HS-5 (cell line): ENCODE measurements at places on chromosomes 1 and 21.

DNA sequence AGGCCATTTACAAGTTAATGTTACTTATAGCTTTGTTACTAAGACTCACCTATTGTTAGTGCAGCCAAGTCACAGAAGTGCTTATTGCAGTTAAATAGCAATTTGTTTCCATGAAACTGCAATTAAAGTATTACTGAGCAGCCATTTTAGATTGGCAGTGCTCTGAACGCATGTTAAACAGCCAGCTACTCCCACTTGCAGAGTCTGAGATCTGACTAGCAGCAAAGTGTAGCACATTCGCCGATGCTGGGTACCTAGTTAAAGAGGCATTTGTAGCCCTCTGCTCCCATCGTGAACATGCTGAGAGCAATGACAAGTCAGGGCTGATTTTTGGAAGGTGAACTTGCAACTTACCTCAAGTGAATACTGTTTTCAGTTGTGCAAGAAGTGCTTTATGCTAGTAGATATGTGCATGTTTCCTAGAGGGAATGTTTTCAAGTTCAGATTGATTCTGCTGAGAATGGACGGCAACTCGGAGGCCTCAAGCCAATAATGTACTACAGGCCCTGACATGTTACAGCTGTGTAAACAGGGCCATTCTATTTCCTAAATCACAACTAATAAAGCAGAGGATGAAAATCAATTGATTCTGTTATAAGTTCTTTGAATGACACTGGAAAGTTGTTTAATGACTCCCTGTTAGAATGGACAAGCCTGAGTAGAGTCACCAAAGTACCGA lies 19.8 kb downstream of the LMO4 start:
- no peak for DNase-seq

DNA sequence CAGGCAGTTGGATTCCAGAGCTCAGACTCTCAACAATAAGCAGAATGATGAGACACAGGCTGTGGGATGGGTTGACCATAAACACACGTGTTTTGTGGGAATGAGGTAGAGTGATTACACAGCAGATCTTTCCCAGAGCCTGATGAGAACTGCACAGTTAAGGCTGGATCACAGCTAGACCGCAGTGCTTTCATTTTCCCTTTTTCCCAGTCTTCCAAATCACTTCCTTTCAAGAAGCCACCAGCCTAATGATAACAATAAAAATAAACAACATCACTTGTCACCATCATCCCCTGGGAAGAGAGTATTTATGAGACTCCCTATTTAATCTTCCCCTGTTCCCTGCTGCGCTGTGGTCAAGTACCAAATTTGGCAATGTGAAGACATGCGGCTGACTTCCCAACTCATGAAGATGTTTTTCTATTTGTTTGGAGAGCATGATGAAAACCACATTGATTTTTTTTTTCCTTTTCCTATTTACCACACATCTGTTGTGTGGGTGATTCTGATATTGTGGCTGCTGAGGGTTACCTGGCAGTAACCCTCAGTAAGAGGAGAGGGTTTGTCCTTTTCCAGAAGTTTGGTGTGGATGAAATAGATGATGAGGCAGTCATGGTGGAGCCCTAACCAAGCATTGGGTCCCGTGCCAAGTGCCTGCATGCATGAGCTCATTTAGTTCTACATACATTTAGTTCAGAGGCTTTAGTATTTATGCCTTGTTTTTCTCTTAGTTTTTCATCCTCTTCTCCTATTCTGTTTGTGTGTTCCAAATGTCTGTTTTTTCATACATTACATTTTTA lies 248.9 kb upstream of the HOOK1 start:
- DNase-seq, result no peak

- no peak for DNase-seq
These were observed 53.1 kb downstream of the RHBG start for GRCh38 chr1:156421939-156422601.

DNA sequence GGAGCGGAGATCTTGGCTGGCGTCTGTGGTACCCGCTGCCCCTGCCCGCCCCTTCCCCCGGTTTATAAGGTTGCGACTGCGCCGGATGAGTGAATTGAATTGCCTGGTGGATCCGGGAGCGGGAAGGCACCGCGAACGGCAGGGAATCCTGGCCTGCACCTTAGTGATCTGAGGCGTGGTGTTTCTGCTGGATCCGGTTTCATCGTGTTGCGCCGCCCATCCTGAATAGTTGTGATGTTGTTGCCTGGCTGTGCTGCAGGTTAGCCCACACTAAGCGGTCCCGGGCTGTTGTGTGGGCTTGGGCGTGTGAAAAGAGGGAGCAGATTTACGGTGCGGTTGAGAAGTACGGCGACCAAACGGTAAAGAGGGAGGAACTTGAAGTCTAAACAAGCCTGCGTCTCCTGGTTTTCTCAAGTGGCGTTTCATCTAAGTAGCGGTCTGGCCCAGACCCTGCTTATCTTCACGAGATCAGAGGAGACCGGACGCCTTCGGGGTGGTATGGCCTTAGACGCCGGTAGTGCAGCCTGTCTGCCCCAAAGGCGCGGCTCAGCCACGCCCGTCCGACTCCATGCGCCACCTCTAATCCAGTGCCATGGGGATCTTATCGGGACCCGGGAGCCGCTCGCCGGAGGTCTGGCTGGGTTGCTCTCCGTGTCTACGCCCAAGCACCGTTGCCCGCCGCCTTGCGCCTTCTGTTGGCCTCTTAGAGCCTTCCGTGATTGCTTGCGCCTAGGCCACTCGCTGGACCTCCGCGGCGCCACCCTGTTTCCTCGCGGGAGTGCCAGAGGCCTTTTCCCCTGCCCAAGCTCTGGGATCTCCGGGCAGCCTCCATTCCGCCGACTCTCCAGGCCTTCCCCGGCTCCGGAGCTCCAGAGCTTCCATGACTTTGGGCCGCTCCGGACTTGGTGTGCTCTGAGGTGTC lies 87.5 kb upstream of the RHOU start:
- peak; percentile 39 for DNase-seq

DNA sequence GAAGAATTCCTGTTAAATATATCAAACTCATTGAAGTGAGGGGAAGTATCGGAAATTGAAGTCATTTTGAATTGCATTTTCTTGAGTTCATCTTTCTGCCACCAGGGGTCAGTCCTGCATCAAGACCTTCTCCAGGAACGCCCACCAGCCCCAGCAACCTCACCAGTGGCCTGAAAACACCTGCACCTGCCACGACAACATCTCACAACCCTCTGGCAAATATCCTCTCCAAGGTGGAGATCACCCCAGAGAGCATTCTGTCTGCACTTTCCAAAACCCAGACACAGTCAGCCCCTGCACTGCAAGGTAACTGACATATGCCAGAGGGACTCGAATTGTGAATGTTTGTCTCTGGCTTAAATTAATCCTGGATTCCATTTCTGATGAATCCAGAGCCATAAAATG lies 22.8 kb upstream of the TARS2 start:
- DNase-seq, result peak; percentile 29

DNA sequence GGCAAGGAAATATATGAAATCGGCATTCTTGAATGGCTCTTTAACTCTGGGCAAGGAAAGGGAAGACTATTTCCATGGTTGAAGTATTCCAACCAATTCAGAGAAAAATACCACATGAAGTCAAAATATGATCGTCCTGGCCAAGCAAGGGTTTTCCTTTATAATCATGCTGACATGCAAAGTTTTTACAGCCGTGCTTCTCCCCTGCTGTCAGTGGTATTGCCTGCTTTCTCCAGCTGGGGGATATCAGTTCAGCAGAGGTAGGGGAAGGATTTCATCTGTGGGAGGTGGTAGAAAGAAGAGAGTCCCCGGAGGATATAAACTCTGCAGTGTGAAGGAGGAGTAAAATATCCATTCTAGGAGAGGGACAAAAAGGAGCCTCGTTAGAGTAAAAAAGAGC lies 322.8 kb downstream of the PAPPA2 start:
- no peak for DNase-seq
